ENCODE measurements at places on chromosomes 7 and 10.

GRCh38 chr7:87448388-87448787 is 27.1 kb downstream of the ABCB4 start:
- no peak for DNase-seq

GRCh38 chr10:106973716-106974115 is 190.8 kb downstream of the SORCS1 start:
- no peak for DNase-seq

DNA sequence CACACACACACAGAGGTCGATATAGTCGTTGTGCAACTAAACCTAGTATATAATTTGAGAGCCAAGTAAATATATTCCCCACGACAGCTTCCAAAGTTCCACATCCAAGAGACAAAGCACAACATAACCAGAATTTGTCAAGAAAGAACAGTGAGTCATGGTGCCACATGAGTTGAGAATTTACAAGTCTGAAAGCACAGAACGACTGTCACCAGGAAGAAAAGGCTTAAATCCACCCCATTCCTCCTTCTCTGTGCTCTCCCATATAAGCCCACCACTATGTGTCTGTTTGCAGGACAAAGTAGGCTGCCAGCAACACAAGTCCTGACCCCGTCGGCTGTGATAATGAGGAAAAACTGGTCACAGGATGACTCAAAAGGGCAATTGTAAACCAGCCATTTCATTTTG is 32.8 kb downstream of the GSAP start:
- DNase-seq = no peak

DNA sequence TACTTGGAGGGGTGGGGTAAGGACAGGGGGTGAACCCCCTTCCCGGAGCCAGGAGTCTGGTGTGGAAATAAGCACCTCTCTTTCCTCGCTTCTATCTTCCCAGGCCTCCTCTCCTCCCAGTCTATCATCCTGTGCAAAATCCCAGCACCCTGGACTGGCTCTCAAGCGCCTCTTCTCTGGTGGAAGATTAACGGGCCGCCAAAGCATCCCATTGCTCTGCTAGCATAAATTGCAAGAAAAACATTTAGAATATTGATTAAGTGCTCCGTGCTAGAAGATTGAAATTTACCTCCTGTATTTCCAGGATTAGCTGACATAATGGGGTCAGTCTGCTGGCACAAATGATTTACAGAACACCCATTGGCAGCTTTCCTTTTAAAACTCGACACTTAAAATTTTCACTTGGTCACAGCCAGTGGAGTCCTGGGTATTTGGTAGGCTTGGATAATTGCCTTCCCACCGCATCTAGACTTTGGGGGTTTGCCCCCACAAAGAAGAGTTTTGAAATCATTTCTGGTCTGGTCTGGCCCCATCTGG is 189.7 kb downstream of the GFRA1 start:
- DNase-seq = no peak

- DNase-seq = no peak
These were observed 19.5 kb upstream of the EIF5AL1 start for GRCh38 chr10:79492839-79493238.

- no peak for DNase-seq
These were observed 20.8 kb upstream of the PRTFDC1 start for GRCh38 chr10:24973163-24973562.

GRCh38 chr10:125844751-125845221 is 21.4 kb downstream of the BCCIP start:
- no peak for DNase-seq

- no peak for DNase-seq
These were observed 10.0 kb upstream of the IFIT5 start for GRCh38 chr10:89404104-89405047.

DNA sequence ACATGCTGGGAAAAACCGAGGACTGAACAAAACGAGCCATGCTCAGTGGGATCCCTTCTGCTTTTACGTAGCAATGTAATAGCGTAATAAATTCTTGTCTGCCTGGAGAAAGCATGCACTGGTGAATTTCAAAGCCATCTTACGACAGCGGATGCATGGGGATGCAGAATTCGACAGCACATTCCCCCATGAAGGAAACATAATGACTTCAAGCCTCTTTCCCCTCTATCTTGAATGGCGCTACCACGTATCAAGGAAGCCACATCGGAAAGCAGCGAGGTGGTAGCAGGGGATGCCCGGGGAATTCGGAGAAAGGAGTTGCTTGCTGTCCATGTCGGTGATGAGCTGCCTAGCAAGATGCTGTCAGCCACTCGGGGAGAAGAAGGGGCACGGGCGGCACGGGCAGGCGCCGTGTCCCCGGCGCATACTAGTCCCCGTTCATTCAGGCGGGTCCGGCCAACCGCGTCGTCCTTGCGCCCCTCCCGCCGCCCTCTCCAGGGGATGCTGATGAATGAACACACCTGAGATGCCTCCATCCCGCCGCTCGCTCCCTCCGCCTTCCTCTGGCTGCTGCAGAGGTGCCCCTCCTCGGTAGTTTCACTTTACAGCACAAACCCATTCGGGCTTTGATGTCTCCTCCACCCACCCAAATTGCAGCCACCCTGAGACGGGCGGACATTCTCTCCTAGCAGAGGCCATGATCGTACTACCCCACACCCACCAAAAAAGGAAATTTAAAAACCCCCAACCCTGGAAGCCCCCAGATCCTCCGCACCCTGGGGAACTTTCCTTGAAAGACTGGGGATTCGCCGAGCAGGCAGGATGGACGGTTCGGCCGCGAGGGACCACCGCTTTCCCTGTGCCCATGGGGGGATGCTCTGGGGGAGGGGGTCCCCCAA is 644 bp downstream of the SORBS1 start:
- peak; percentile 44 for DNase-seq

DNA sequence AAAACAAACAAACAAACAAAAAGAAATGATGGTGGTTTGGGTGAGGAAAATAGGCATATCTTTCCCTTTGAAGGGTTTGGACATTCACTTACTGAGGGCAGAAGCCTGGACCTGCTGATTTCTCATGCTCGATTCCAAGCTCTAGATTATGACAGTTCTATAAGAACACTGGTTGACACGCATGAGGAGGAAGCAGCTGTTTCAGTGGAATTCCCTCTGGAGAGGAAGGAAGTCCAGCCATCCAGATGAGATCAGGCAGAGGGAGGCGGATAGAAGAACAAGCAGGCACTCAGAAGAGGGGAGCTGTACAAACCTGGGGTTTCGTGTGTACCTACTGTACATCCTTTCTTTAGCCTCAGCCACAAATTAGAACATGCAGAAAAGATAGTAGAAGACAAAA is 691.9 kb downstream of the INHBA start:
- no peak for DNase-seq

DNA sequence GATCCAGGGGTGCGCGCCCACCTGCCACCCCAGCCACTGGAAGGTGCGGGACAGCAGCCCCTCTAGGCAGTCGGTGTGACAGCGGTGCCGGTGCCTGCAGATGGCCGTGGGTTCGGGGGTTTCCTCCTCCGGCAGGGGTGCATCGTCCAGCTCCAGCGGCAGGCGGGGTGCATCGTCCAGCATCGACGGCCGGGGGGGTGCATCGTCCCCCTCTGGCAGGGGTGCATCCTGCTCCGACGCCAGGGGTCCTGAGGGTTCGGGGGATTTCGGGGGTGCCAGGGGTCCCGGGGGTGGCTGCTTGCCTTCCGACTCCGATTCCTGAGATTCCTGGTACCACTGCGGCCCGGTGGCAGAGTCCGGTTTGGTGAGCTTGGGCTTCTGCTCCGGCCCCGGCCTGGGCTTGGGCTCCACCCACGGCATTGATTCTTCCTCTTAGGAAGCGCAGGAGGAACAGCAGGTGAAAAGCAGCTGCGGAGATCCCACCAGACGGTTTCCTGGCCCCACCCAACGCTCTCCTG is 90.2 kb upstream of the RAB18 start:
- DNase-seq = no peak

- DNase-seq = no peak
These were observed 276.8 kb downstream of the DNAJB9 start for GRCh38 chr7:108846471-108846870.

DNA sequence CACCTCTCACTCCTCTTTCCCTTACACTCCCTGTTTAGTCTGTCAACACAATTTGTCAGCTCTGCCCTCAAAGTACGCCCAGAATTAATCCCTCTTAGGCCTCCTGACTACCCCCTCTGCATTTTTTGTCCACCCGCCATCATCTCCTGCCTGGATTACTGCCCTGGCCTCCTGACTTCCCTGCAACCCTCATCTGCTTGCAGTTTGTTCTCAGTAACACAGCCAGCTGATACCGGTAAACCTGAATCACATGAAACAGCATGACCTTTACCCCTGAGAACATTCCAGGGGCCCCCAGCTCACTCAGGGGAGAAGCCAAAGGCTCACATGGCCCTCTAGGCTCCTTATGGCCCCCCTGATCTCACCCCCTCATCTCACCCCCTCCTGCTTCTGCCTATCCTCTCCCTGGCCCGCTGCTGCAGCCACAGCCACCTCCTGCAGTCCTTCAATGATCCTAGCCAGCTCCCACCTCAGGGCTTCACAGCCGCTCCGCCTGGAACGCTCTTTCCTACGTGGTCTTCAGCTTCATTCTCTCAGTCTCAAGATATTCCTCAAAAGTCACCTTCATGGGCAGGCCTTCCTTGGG is 8.9 kb downstream of the C10orf53 start:
- DNase-seq = no peak

DNA sequence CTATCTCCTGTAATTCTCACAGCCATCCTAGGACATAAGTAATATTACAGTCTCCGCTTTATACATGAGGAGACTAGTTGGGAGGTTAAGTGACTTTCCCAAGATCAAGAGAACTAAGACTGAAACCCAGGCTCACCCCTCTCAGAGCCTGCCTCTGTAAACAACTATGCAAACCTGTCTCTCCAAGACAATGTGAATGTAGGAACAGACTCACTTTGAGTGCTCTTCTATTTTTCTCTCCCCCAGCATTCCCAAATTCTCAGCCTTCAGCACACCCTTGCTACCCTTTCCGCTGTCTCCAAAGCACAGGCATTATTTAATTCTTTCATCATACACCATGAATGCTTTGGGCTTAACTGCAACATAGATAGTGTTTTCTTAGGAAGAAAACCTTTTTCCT is 13.6 kb downstream of the ACTA2 start:
- no peak for DNase-seq

DNA sequence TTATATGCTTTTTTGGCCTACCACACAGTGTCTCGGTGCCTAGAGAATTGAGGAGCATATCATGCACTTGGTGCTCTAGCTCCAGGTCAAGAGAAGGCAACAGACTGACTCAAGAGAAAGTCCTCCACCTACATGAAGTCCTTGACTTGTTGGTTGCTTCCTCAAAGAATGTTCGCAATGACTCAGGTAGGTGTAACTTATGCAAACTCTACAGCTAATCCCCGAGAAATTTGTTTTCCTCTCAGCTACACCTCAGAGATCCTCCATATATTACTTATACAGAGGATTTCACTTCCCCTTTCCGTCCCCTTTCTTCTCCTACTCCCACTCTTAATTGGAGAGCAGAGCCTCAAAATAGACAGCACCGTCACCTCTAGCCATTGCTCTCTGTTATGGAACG is 1013.1 kb downstream of the KCNMA1 start:
- no peak for DNase-seq

- DNase-seq = peak; percentile 61
These were observed 39.3 kb downstream of the CALML3 start for GRCh38 chr10:5563991-5564536.

DNA sequence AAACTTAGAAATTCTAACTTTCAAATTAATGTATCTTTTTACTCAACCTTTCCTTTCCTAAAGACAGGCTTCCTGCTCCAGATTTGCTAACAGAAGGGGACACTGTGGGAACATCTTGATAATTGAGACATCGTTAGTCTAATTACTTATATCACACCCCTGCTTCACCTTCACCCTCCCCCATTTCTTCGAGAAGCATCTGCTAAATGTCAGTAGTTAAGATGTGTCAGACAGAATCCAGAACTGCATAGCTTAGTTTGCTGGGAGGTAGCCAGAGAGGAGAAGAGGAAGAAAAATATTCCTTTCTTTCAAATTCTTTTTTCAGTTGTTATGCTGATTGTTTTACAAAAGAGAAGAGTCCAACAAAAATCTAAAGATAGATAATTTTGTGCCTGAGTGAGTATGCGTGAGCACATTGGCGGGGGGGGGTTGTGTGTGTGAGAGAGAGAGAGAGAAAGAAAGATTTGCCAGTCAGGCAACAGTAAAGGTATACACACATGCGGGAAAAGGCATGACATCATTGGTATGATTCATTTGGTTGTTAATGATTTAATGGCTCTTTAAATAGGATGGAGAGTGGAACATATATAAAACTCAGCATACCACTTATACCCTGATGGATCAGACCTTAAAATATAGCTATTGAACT is 192.4 kb downstream of the PTN start:
- no peak for DNase-seq

DNA sequence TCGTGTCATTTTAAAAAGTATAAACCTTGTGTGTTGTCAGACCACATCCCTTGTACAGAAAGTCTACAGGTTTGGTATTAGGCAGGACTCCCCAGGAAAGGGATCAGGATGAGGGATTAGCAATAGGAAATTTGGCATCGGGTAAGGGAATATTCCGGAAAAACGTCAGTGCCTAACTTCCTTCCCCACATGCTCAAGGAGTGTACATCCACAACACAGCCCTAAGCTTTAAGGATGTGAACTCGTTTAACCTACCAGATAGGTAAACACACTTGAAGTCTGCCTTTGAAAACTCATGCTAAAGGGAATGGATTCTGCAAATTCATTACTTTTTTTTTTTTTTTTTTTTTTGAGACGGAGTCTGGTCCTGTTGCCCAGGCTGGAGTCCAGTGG is 194.9 kb downstream of the SKIDA1 start:
- no peak for DNase-seq
